ENCODE measurements at places on chromosomes 3 and 15.

- no peak for DNase-seq
Measured at GRCh38 chr15:60070838-60071493, 66.9 kb downstream of the FOXB1 start.

GRCh38 chr3:158381262-158381868, 189.6 kb upstream of the MLF1 start:
- DNase-seq: no peak

- DNase-seq: no peak
Measured at GRCh38 chr3:15844889-15845288, 47.1 kb upstream of the ANKRD28 start.

GRCh38 chr3:37935756-37936666, 54.6 kb upstream of the VILL start:
- DNase-seq: no peak

GRCh38 chr3:185943760-185944106, 5.9 kb upstream of the TRA2B start:
- no peak for DNase-seq

DNA sequence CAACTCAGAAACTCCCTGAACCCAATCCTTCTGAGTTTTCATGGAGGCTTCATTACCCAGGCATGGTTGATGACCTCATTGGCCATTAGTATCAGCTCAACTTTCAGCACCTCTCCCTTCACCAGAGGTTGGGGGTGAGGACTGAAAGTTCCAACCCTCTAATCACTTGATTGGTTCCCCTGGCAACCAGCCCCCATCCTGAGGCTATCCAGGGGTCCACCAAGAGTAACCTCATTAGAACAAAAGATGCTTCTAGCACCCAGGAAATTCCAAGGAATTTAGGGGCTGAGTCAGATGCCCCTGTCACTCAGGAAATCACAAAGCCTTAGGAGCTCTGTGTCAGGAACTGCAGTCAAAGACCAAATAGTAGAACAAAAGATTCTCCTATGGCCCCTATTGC, 43.8 kb downstream of the ADAMTSL3 start:
- no peak for DNase-seq

DNA sequence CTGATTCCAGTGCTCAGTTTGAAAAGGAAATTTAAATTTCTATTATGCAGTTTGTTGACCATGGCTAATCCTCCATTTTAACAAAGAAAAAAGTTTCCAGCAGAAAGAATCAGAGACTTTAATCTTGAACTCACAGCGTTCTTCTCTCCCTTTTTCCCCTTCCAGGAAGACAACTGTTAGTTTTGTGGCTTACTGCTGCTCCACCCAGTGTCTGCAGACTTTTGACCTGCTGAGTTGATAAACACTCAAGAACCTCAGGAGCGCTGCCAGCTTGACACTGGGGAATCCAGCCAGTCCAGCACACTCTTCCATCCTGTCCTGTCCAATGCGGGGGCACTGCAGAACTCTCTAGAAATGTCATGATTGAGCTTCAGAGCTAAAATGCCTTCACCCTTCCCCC, 134.6 kb downstream of the LRRC28 start:
- DNase-seq: no peak

DNA sequence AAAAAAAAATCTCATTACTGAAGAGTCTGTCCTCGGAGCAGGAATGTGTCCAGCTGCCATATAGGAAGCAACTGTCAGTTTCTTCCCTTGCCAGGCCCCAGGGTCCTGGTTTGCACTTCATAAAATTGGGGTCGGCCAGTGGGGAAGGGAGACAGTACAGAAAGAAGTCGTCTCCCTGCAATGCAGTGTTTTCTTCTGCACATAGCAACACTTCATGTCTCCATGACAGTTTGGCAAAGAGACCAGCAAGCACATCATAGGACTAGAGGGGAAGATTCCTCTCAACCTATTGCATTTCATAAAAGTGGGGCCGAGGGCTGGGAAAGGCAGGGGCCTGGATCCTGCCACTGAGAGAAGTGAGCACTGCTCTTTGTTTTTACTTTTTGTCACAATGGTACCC, 138.2 kb upstream of the HACD2 start:
- no peak for DNase-seq

DNA sequence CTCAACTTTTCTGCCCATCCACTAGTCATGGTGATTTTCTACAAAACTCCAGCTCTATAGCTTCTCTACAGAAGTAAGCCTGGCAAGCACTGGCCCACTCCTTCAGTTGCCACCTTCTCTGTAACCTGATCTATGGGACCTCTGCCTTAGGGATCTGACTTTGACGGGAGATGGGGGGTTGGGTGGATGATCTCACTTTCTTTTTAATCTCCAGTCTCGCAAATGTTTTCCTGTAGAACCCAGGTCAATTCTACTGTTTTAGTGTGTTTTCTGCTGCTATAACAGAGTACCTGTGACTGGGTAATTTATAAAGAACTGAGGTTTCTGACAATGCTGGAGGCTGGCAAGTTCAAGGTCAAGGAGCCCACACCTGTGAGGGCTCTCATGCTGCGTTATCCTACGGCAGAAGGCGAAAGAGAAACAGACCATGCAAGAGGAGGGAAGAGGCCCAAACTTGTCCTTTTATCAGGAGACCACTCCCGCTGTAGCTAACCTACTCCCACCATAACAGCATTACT, 189.9 kb upstream of the THRB start:
- DNase-seq: no peak

- DNase-seq: no peak
Measured at GRCh38 chr15:73601451-73602445, 31.4 kb downstream of the NPTN start.

GRCh38 chr3:141795276-141795675, 32.1 kb downstream of the GRK7 start:
- DNase-seq: no peak

GRCh38 chr15:55652359-55652758, 64.2 kb upstream of the PYGO1 start:
- no peak for DNase-seq

GRCh38 chr3:632571-633170, 436.1 kb downstream of the CHL1 start:
- DNase-seq: no peak

GRCh38 chr3:36543276-36543997, 163.1 kb downstream of the STAC start:
- no peak for DNase-seq

- no peak for DNase-seq
Measured at GRCh38 chr3:18394384-18394995, 30.6 kb downstream of the SATB1 start.

DNA sequence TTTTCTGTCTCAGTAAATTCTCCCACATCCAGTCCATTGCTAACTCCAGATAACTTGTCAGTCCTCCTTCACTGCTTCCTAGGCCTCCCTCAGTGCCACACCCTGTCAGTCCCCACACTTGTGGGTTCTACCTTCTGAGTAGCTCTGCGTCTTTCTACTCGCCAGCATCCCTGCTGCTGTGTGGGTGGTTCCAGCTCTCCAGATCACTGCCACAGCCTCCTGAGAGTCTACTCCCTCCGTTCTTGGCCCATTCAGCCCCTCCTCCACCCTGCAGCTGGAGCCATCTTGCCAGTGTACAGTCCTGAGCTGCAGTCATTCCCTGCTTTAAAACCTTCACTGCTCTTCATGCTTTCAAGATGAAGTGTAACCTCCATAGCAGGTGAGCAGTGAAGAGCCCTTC, 45.3 kb downstream of the MAP2K5 start:
- no peak for DNase-seq

DNA sequence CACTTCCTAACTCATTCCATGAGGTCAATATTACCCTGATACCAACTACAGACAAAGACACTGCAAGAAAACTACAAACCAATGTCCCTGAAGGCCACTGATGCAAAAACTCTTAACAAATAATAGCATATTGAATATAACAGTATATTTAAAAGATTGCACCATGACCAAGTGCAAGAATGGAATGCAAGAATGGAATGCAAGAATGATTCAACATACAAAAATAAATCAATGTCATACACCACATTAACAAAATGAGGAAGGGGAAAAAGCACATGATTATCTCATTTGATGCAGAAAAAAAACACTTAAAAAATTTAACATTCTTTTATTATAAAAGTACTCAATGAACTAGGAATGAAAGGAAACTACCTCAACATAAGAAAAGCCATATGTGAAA, 463.1 kb upstream of the NECTIN3 start:
- DNase-seq: no peak

DNA sequence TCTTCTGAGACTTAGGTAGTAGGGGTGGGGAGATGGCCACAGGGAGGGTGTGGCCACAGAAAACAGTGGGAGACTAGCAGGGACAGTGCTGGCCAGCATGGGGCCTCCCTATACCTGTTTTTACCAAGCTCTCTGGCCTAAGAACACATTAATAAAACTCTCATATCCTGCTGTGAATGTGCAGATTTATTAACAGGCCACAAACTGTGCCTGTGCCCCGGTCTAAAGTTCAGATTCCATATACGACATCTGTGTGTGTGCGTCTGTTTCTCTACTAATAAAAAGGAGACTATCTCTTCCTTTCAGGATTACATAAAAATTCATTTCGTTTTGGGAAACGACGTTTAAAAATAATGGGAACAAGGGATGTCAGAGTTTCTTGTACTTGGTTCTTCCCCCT, 92.8 kb upstream of the ADAMTS17 start:
- no peak for DNase-seq

- no peak for DNase-seq
Measured at GRCh38 chr3:69439643-69440270, 53.9 kb upstream of the FRMD4B start.

- no peak for DNase-seq
Measured at GRCh38 chr3:101544161-101544850, 17.4 kb upstream of the TRMT10C start.

- DNase-seq: no peak
Measured at GRCh38 chr3:108202080-108202479, 20.1 kb downstream of the IFT57 start.

GRCh38 chr15:84006421-84006820, 229.2 kb upstream of the GOLGA6L4 start:
- DNase-seq: no peak

DNA sequence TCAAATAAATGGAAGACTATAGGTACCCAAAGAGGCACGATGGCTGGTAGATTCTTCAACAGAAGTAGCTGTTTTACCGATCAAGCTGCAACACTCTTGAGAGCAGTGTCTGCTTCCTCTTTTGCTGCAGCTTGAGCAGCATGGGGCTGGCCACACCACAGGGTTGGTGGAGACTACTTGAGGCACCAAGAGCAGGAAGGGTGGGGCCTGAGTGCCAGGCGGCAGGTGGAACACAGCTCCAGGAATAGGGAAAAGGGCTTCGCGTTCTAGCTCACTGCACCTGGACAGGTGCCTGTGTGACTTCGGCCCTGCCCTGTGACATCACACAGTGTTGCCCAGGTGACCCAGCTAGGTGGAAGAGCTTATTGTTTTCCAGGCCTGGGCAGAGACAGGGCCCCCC, at the start of gene CCDC33:
Gene CCDC33 (plus strand): TSS at position 365 of the 400 bp plus-strand sequence. CDS start 394 bp downstream, outside the sequence.
- DNase-seq: no peak

DNA sequence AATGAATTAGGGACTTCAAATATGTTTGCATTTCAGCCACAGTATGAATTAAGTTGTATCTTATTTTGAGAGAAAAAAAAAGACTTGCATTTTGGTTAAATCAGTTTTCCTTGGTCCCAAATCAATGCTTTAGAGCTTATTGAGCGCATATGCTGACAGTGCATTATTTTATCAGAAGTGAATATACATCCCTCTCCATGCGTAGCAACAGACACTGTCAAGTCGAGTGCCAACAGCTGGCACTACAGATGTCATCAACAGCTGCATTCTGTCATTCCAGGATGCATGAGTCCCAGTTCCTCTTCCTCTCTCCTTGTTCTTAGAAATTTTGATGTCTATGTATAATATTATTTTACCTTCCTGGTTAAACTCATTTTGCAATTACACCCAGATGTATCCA, 156.1 kb upstream of the FOXB1 start:
- DNase-seq: no peak

DNA sequence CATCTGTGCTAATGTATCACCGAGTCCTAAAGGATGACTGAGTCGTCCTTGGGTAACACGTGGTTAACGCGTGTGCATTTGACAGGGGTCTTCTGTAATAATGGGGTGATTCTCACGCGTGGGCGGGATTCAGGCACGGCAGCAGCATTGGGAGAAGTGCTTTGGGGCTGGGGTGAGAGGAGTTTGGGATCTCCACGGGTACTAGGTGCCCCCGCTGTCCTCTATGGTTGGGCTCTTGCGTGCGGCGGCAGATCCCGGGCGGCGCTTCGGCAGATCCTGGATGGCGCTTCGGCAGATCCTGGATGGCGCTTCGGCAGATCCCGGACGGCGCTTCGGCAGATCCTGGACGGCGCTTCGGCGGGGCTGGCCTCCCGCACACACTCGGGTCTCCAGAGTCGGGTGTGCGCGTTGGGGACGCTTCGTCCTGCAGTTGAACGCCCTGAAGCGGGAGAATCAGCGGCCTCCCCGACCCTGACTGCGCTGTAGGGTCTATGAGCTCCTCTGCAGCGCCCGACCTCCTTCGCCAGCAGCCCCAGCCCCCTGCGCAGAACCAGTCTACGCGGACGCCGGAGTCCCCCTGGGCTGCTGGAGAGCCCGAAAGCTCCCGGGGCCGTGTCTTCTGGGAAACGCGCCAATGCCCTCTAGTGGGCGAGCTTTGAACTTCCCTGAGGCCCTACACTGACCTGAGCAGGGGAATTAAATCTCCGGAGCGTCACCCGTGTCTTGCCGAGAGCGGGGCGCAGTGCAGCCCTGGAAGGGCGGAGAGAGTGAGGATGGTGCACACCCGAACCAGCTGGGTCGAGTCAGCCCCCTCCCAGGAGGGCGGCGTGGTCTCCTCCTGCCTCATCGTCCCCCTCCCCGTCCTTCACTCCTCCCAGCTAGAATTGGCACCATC, 48.1 kb upstream of the EPHB3 start:
- peak; percentile 87 for DNase-seq

GRCh38 chr3:122355612-122356011, 27.4 kb downstream of the MIX23 start:
- DNase-seq: no peak

GRCh38 chr3:150605998-150606641, 3.0 kb downstream of the SELENOT start:
- DNase-seq: no peak

- no peak for DNase-seq
Measured at GRCh38 chr3:105965384-105965783, 96.6 kb upstream of the CBLB start.

- DNase-seq: no peak
Measured at GRCh38 chr3:186092360-186093070, 16.4 kb downstream of the ETV5 start.

All from left forelimb (tissue), 1 donor.